ENCODE measurements at places on chromosomes 7 and 10. TPM values are rescaled to one million over a fixed set of nuclear protein-coding genes. Genes with fewer than 3 reads are reported as not detected.

LRIT1 gene
- not detected for total RNA-seq

WNT8B gene
- not detected for total RNA-seq

CYP2C19 gene
- not detected for total RNA-seq

SMKR1 gene
- not detected for total RNA-seq

HABP2 gene
- not detected for total RNA-seq

FKBP6 gene
- total RNA-seq = not detected

All from smooth muscle cell of trachea (primary cell).